DMS 273 treated with DMSO at 0.1 percent for 48 hours (cell line): ENCODE measurements at places on chromosomes 16 and 17.
A peak's percentile ranks its signal among the peaks of the same experiment; 100 is the strongest.

- DNase-seq, result peak; percentile 51
Observed at GRCh38 chr17:5500589-5501391, 14.4 kb downstream of the MIS12 start.

- DNase-seq, result no peak
Observed at GRCh38 chr16:49355933-49356665, 17.5 kb upstream of the C16orf78 start.

DNA sequence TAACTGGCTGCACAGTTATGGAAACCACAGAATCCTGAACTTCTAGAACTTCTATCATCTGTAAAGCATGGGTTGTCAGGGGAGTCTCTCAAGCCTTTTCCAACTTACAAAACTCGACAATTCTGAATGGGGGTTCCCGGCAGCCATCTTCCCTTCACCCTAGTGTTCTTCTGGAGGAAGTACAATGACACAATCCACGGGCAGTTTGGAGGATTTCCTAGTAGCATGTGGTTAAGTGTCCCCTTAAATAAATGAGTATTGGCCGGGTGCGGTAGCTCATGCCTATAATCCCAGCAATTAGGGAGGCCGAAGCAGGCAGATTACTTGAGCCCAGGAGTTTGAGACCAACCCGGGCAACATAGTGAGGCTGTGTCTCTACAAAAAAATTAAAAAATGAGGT is 2.1 kb downstream of the SLC16A6 start:
- no peak for DNase-seq

DNA sequence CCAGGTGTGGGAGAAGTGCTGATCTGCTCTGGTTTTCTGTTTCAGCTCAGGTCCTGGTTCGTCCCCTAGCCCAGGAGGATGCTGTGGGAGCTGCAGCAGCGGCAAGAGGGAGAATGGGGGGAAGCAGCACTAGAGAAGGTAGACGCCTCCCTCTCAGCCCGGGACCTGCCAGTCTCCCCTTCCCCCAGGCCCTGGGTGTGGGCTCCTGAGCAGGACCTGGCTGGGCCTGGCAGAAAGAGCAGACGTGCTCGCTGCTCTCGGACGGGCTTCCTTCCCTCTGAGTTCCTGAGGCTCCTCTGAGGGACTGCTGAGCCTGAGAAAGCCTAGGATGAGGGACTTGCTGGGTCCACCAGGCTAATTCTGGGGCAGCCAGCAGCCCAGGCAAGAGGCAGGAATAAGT is 3.1 kb downstream of the PRCD start:
- no peak for DNase-seq

- no peak for DNase-seq
Observed at GRCh38 chr17:73156887-73157520, 7.8 kb upstream of the SSTR2 start.

- no peak for DNase-seq
Observed at GRCh38 chr16:70675851-70676513, 9.9 kb downstream of the MTSS2 start.

- peak; percentile 25 for DNase-seq
Observed at GRCh38 chr17:2040942-2041560, 771 bp upstream of the OVCA2 start.

GRCh38 chr17:12053552-12053951 is 32.9 kb downstream of the MAP2K4 start:
- no peak for DNase-seq

DNA sequence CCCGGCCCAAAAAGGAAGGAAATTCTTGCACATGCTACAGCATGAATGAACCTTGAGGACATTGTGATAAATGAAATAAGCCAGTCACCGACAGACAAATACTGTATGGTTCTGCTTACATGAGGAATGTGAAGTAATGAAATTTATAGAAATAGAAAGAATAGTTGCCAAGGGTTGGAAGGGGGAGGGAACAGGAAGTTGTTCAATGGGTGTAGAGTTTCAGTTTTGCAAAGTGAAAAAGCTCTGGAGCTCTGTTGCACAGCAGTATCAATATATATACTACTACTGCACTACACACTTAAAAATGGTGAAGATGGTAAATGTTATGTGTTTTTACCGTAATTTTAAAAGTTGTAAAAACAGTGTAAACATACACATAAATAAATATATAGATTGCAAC is 43.7 kb downstream of the PKD1L3 start:
- no peak for DNase-seq

DNA sequence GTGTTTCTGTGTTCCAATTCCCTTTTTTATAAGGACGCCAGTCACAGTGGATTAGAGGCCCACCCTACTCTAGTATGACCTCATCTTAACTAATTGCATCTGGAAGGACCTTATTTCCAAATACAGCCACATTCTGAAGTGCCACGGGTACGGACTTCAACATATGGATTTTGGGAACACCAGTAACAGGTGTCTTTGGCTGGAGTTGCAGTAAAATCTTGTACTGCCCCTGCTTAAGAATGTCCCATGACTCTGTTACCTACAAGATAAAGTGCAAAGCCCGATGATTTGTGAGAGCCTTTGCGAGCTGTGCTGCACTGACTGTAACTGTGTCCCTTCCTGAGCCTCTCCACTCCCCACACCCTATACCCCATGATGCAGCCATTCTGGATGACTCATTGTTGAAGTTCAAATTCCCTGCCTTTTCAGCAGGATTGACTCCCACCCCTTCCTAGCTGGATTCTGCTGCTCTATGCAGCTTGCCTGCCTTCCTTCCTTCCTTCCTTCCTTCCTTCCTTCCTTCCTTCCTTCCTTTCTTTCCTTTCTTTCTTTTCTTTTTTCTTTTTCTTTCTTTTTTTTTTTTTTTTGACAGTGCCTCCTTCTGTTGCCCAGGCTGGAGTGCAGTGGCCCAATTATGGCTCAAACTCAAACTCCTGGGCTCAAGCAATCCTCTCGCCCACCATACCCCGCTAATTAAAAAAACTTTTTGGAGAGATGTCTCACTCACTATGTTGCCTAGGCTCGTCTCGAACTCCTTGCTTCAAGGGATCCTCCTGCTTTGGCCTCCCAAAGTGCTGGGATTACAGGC is 2.1 kb downstream of the HCRT start:
- no peak for DNase-seq

DNA sequence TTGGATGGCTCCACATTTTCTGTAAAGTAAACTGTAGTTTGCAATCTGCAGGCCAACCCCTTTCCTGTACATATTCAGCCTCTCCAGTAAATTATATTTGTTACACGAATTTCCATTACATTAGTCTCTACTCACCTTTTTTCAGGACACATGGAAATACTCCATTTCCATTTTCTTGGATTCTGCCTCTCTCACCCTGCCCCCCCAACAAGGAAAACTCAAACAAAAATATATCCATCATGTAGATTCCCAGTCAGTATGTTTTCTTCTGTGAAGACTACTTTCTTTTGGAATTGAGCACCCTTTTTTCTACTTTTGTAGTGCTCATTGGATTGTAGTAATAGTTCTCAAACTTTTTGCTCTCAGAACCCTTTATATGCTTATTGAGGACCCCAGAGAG is 2.9 kb downstream of the PPM1D start:
- DNase-seq, result no peak

GRCh38 chr17:31527606-31528005 is 136.1 kb downstream of the RAB11FIP4 start:
- no peak for DNase-seq

DNA sequence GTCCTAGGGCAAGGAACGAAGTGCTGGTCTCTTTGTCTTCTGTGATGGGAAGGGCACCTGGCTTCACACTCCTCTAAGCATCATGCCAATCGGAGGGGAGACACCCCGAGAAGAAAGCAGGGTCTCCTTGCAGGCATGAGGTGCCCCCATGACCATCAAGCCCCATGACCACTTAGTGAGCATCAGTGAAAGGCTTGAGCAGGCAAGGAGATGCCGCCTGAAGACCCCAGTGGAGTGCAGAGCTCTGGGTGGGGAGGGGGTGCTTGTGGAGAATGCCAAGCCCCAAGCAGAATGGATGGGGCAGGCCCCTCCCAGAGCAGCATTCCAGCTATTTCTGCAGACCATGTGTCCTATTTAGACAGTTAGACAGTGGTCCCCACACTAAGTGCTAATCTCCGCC is 232.7 kb upstream of the TNRC6C start:
- DNase-seq, result no peak

DNA sequence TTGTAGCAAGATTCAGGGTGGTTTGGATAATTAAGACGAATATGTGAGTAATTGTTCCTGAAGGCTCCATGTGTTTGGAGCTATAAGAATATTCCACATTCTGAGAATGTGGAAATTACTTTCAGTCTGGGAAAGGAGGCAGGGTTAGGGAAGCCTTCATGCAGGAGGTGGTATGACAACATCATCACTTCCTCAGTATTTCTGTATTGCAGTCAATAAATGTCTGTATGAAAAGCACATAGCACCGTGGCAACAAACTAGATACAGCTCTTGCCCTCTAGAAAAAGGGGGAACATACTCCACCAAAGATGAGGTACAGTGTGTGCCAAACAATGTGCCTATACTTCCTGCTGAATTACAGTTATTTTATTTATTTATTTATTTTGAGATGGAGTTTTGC is 26.1 kb upstream of the DHRS7B start:
- DNase-seq, result no peak

GRCh38 chr17:61475726-61476125 is 23.5 kb downstream of the TBX4 start:
- DNase-seq, result no peak

GRCh38 chr16:70686376-70687101 is 686 bp upstream of the MTSS2 start:
- peak; percentile 43 for DNase-seq

DNA sequence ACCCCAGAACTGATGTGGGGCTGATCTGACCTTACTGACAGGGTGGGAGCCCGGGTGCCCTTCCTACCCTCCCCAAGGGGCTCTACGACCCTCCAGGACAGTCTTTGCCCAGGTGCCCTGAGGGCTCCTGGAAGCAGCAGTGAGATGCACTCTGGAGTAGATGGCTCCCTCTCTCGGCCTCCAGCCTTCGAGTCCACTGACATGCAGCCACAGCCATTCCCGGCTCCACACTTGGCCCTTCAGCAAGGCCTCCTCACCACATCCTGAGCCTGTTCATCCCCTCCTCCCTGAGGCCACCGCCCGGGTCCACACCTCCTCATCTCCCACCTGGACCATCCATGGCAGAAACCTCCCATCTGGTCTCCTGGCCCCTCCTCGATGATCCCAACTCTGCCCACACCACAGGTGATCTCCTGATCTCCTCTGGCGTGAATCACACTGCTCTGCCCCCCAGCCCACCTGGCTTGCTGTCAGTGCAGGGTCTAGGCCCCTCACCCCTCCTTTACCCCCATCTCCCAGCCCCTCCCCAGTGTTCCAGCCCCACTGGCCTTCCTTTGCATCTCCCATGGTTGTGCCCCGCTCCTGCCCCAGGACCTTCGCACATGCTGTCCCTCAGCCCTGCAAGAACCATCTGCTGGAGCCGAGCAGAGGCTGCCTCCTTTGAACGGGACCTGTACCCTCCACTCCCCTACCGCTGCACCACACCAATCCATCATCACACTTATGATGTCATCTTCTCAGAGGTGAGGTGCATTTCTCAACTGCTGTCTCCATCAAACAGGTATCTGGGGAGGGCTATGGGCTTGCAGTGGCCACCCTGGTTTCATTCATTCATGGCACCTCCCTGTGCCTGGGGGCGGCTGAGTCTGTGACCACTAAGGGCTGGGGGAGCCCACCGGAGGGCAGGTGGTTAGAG is 44.7 kb downstream of the SOCS1 start:
- no peak for DNase-seq

GRCh38 chr17:42895185-42895555 is 5.4 kb upstream of the G6PC1 start:
- DNase-seq, result no peak

- DNase-seq, result no peak
Observed at GRCh38 chr17:45277992-45278391, 16.1 kb upstream of the SPATA32 start.

- no peak for DNase-seq
Observed at GRCh38 chr17:8905331-8905730, 37.9 kb upstream of the PIK3R6 start.

DNA sequence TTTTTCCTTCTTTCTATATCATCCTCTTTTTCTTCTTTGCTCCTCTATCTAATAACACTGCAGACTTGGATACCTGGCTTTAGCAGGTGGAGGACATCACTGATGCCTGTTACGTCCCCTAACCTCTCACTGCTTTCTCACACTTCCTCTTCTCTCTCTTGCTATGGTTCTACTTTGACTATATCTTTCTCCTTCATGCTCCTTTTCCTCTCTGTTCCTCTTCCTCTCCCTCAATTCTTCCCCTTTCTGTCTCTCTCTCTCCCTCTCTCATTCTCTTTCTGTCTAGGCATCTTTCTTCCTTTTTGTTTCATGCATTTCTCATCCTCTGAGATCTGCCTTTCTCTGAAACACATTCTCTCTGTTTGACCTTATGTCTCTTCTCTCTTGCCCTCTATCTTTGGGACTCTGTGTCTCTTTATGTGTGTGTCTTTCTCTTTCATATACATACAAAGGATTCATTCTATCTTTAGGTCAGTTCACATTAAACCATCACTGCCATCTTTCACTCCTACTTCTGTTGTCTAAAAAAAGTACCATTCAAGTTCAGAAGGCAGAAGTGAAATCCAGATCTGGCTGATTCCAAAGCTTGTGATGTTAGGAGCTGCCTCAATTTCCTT is 353.7 kb downstream of the SHISA9 start:
- no peak for DNase-seq

DNA sequence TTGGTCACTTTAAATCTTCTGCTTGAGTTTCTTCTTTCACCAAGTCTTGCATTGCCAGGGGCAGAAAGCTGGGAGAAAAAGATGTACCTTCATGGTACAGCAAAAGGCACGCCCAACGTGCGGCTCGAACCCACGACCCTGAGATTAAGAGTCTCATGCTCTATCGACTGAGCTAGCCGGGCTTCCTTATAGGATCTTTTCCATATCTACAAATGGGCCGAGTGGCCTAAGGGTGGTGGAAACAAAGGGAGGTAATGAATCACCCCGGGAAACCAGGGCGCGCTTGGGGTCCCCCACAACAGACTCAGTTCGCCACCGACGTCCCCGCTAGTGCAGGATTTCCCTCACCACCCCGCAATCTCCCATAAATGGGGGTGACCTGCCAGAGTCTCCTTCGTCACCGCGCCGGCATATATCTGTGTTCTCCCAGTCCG is 7.5 kb upstream of the OR1F1 start:
- DNase-seq, result peak; percentile 50

- no peak for DNase-seq
Observed at GRCh38 chr16:53042235-53042701, 10.4 kb downstream of the CHD9NB start.

GRCh38 chr16:28494121-28494851 is at the start of gene APOBR:
TSS of gene APOBR (plus strand) at chr16:28494643. CDS start at chr16:28494682, 39 bp downstream.
- DNase-seq, result no peak

DNA sequence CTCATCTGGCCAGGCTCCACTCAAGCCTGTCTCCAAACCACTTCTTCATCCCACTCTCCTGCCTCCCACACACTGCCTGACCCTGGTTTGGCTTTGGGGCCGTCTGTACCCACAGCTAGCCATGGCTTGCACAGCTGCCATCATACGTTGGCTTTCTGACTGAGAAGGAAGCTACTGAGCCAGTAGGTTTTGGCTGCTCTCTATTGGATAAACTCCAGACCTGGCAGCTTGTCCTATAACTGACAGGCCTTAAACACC is 3.9 kb downstream of the MIF4GD start:
- DNase-seq, result no peak

- no peak for DNase-seq
Observed at GRCh38 chr16:70687671-70688245, 1.9 kb upstream of the MTSS2 start.

- DNase-seq, result no peak
Observed at GRCh38 chr17:51751072-51751471, 407.4 kb downstream of the CA10 start.
